ENCODE measurements at places on chromosomes 4 and X. TPM values are rescaled to one million over a fixed set of nuclear protein-coding genes. Genes with fewer than 3 reads are reported as not detected.
A peak's percentile ranks its signal among the peaks of the same experiment; 100 is the strongest.

ANK2 gene
- total RNA-seq: 5.3 TPM

DNA sequence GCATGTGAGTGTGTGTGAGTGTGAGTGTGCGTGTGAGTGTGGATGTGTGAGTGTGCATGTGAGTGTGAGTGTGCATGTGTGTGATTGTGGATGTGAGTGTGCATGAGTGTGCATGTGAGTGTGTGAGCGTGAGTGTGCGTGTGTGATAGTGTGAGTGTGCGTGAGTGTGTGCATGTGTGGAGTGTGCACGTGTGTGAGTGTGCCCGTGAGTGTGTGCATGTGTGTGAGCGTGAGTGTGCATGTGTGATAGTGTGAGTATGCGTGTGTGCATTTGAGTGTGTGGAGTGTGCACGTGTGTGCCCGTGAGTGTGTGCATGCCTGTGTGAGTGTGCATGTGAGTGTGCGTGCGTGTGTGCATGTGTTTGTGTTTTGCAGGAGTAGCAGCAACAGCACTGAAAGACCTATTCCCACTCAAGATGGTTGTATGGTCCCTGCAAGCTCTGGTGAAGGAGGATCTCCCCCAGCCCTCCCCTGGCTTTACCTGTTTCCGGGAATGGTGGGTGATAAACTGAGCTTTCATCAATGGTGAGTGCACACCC lies 30.7 kb upstream of the HELT start:
- no peak for DNase-seq

F8A2 gene
- not detected for total RNA-seq

DNA sequence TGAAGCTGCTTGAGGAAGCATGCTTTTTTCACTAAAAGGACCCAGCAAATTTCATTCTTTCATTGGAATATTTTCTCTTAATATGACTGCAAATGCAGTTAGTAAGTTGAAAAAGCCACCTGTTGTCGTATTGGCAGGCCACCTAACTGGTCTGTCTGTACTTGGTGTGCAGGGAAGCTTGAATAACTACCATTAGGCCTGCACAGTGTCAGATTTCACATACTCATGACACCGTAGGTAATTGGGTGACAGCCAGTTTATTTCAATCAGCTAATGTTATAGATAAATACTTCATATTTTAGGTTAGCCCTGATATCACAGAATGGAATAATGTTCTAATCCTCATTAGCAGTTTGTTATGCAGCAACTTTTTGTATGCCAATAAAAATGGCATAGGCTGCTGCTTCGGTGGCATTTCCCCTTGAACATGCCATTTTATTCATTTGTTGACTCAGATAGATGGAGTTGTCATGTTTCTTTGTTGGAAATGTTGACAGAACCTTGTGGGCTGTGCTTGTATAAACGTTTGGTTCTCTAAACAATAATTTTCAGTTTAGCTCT lies 173.7 kb downstream of the RPA4 start:
- DNase-seq: no peak

DNA sequence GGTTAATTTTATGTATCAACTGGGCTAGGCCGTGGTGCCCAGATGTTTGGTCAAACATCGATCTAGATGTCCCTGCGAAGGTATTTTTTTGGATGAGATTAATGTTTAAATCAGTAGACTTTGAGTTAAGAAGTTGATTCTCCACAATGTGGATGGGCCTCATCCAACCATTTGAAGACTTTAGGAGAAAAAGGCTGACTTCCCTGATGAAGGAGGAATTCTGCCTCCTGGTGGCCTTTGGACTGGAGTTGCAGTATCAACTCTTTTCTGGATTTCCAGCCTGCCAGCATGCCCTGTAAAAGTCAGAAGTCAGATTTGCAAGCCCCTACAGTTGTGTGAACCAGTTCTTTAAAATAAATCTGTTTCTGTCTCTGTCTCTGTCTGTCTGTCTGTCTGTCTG lies 91.4 kb downstream of the STK32B start:
- DNase-seq: peak; percentile 66

WFS1 gene
- 9.7 TPM for total RNA-seq

ZCCHC13 gene
- not detected for total RNA-seq

GRCh38 chrX:17919896-17920446 lies 58.9 kb upstream of the RAI2 start:
- no peak for DNase-seq

DNA sequence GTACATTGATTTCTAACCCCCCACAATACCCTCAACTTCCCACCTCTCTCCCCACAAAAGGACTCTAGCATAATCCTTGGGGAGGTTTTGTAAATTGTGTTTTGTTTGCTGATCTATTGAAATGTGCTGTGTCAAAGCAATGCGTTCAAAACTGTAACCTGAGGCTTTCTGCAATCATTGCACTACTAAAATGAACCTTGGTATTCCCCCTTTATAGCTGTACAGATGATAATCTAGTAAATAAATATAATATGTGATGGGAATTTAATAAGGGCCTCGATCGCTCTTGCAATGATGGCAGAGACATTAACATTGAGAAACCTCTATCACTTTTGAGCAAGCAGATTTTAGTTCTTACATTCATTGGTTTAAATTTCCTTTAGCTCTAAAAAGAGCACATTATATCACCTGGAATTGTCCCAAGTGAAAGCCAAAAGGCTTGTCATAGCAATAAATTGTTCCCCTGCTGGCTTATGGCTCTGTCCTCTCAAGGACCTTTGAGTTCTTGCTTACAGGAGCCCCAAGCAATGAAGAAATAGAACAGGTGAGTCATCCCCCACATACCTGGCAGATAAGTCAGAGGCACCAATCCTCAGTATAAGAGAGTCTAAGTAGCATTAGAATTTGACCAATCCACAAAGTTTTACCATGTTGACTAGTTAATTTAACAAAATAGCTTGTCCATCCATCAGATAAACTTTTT lies 18.4 kb upstream of the ACE2 start:
- DNase-seq: peak; percentile 2

CXCL5 gene
- not detected for total RNA-seq

RAB33A gene
- total RNA-seq: 1.6 TPM

DNA sequence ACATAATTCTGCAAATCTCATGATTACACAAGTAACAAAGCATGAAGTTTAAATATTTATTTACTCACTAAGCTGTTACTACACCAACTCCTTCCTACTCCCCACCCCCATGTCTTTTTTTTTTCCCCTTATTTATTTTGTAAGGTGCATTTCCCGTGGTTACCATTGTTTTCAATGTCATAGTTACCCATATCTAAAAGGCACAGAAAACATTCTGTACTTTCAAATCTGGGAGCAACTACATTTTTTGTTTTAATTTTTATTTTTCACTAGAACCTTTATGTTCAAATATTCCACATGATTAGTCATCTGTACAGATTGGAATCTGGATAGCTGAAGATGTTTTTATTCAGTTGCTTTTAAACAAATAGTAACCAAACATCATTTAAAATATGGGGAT lies 62.8 kb downstream of the PPP3CA start:
- DNase-seq: no peak

PABPC1L2A gene
- not detected for total RNA-seq

- no peak for DNase-seq
These were observed 68.2 kb upstream of the TMEM33 start for GRCh38 chr4:41866799-41867677.

DNA sequence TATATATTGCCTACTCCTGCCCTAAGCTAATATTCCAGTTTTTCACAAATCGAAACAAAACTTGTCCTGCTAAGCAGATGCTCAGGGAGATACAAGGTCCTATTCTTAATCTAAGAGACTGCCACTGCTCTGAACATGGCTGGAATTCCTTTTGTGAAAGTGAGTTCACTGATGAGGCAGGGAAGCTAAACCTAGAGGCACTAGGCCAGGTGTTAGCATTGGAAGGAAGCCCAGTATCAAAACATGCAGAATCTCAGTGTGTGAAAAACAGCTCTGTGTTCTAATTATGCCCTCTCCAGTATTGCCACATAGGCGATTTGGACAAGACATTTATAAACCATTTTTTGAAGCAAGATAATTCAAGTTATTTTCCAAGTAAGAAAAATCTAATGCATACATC lies 47.6 kb downstream of the ABCG2 start:
- DNase-seq: no peak

DNA sequence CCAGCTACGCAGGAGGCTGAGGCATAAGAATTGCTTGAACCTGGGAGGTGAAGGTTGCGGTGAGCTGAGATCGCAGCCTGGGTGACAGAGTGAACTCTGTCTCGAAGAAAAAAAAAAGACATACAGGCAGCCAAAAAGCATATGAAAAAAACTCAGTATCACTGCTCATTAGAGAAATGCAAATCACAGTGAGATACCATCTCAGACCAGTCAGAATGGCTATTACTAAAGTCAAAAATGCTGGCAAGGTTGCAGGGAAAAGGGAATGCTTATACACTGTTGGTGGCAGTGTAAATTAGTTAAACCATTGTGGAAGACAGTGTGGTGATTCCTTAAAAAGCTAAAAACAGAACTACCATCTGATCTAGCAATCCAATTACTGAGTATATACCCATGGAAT lies 123.1 kb downstream of the CHIC2 start:
- no peak for DNase-seq
